ENCODE measurements at places on chromosomes 5 and 9.

DNA sequence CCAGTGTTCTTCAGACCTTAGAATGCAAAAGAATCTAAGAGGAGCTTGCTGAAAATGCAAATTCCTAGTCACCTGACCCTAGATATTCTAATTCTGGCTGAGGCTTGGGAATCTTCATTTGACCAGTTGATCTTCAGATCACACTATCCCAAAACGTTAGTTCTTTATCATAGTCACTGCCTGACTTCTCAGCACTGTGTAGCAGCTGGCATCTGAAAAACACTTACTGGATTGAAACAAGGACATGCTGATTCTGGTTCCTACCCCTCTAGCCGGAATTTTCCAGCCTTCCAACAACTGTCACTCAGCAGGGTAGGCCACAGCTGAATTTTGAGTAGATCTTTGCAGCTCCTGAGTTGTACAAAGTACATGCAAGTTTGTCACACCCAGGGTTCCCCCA is 72.2 kb downstream of the EBF1 start:
- DNase-seq, result no peak

DNA sequence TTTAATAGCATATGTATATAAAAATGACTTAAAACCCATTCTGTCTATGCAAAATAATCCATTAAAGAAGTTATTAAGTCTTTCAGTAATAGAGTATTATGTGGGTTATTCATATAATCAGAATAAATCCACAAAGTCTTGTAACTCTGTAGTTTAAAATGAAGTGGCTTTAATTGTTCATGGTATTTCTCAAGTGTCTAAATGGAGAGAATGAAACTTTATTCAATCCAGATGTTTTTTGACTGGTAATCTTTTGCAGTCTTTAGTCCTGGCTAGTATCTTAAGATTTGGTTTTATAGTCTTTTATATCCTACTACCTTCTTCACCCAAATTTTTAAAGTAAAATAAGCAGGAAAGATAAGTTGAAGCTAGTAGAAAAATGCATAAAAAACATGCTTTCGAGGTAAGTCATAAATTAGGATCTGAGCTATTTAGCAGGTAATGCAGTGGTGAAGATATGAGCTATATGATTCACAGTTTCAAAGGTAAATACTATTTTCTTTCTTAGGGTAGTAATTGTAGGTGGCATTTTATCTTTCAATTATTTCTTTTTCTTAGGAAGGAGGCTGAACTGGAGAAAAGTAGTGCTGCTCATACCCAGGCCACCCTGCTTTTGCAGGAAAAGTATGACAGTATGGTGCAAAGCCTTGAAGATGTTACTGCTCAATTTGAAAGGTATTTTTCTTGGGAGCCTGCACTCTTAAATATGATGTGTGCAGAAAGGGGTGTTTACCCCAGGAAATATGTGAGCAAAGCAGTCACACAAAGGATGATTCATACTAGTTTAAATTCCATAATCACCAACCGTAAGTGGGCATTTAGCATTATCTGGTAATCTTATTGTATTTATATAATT is 17.9 kb downstream of the HMMR start:
- DNase-seq, result no peak

- no peak for DNase-seq
Measured at GRCh38 chr9:90464978-90465377, 177.6 kb downstream of the DIRAS2 start.

- no peak for DNase-seq
Measured at GRCh38 chr9:75545287-75545686, 345.2 kb upstream of the PCSK5 start.

Measured in frontal cortex (tissue), 4 donors.